ENCODE measurements at places on chromosomes 2 and 18.

DNA sequence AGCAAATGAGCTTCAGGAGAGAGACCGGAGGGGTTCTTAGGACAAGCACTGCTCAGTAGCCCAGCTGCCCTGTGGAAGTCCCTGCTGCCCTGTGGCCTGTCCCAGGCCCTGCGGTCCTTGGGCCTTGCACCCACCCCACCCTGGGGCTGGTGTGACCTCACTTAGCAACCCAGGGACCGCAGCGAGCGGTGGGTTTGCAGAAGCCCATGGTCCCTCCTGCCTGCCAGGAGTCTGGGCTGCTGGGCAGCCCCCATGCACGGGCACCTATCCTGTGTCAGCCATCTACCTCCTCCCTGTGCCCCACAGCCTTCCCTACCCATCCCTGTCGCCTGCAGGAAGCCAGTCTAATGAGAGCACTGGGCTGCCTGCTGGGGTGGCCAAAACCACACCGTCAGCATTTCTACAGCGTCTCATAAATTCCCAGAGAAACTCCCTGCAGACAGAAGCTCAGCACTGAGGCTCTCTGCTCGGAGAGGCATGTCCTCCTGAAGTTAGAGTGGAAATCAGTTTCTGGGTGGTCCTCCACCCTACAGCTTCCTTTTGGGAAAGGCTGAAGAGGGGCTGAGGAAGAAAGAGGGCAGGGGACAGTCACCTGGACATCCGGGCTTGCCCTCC is 231.1 kb upstream of the HS6ST1 start:
- no peak for DNase-seq

GRCh38 chr2:62221141-62221540 is 25.2 kb downstream of the B3GNT2 start:
- DNase-seq: no peak

GRCh38 chr2:168120310-168120709 is 127.1 kb downstream of the STK39 start:
- DNase-seq: no peak

DNA sequence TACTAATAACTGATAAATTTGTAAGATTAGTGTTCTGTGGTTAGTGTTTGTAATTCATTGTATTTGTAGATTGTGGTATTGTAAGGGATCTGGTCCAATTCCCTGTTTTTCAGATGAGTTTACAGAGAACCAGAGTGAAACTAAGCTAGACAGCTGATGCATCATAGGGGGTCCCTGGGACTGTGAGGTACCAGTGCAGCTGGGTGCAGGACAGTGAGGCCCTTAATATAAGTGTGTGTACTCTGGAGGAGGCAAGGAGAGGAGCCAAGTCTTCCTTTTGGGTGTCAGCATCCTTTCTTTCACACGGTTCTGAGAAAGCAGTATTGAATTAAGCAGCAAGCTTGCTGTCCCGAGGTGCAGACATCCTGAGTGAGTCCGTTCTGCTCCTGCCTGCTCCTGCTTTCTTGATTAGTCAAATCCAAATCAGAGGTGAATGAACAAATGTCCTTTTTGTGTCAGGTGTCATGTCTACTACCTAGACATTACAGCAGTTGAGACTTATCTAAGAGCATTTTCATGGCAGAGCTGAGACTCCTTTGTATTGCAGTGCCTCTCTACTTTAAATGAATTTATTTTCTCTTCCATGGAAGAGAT is 194.9 kb downstream of the MCFD2 start:
- no peak for DNase-seq

DNA sequence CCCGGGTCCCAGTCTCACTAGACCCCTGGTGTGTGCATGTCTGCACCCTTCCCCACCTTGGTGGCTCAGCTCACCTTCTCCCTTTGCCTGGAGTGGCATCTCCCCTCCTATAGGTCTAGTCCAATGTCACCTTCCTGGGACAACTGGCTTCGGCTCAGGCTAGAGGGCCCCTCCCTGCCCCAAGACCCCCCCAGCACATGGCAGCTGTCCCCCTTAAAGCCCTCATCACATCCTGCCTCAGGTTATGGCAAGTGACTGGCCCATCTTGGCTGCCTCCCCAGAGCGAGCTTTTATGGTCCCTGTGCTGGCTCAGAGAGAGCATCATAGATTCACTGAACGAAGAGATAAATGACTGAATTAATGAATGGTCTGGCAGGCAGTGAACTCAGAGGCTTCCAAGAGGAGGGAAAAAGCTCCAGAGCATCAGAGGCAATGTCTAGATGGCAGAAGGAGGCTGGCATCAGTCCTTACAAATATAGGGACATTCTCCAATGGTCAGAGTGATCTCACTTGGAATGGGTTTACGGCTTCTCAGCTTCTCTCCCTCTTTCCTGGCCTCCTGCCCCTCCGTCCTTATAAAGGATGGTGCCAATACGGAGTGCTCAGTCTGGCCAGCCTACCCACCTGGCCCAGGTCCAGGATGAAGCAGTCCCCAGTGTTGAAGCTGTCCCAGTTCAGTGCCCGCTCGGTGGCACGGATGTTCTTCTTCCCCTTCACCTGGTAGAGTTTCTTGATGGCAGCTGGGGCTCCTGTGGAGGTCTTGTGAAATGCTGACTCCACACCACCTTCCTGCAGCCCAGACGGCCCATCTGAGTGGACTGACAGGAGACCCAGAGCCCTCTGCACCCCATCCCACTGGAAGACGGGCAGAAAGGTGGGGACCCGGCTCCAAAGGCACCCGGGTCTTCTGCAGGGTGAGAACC is 9.4 kb downstream of the CAPG start:
- no peak for DNase-seq

DNA sequence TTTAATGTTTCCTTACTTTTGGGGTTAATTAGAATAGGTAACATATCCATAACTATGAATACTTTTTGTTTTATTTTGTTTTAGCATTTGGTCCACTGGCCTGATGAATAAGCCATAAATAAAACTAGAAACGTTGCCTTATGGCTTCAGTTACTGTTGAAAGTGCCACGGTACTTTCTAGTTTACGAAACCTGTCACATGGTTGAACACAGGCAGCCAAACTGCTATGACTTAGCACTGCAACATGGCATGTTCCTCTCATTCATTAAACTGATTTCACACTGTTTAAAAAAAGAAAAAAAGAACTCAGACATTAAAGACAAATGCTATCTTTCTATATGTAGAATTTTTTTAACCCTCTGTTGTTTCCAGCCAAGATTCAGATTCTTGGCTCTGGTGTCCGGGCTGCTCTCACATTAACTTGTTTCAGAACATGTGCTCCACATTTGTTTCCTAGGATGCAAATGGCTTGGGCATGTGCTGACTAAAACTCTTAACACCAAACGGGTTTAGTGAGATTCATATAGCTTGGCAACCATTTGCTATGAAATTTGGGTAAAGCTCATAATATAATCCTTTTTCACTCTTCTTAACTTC is 323.9 kb upstream of the RND3 start:
- no peak for DNase-seq

- no peak for DNase-seq
Measured at GRCh38 chr2:200373231-200373630, 66.7 kb downstream of the SPATS2L start.

- no peak for DNase-seq
Measured at GRCh38 chr18:77486985-77487384, 237.3 kb downstream of the GALR1 start.

- DNase-seq: no peak
Measured at GRCh38 chr18:32724071-32724749, 48.6 kb downstream of the KLHL14 start.

- no peak for DNase-seq
Measured at GRCh38 chr2:239608260-239608659, 207.4 kb upstream of the HDAC4 start.

DNA sequence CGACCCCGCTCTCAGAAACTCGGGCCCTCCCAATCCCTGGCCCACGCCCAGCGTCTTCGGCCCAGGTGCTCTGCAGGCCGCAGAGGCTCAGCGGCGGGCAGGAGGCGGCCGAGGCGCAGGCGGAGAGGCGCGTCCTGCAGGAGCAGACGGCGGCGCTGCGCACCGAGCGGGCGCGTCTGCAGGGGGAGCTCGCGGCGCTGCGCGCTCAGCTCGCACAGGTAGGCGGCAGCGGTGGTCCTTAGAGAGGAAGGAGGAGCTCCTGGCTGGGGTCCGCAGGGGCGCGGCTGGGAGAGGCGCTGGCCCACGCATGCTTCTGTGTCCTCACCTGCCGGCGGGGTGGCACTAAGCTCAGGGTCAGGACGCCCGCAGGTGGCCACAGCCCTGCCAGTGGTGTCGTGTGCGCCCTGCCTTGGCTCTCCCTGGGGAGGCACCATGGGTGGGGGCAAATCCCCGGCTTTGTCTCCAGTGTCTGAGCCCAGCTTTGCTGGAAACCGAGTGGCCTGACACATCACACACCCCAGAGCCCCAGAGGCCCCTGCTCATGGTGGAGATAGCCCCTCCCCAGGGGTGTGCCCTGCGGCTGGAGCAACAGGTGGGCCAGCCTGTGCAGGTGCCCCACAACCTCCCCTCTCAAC is 14.9 kb upstream of the SNED1 start:
- DNase-seq: no peak

GRCh38 chr2:224126003-224126402 is 86.9 kb upstream of the SERPINE2 start:
- no peak for DNase-seq
